ENCODE measurements at places on chromosomes 11 and 22. TPM values are rescaled to one million over a fixed set of nuclear protein-coding genes. Genes with fewer than 3 reads are reported as not detected.

DNA sequence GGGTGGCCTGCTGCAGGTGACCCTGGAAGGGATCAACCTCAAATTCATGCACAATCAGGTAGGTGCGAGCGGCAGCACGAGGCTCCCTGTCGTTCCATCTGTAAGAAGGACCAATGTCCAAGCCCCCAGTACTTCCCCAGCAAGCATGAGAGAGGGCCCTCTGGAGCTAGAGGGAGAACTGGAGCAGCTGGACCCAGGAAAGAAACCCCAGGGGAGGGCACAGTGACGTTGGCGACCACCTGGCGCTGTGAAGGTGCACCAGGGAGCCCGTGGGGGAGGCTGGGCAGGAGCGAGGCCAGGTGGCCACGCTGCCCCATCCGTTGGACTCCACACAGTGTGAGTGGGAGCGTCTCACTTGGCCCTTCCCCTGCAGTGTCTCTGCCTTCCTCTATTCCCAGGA, 28.0 kb downstream of the MYBPC3 start:
- DNase-seq: no peak

DNA sequence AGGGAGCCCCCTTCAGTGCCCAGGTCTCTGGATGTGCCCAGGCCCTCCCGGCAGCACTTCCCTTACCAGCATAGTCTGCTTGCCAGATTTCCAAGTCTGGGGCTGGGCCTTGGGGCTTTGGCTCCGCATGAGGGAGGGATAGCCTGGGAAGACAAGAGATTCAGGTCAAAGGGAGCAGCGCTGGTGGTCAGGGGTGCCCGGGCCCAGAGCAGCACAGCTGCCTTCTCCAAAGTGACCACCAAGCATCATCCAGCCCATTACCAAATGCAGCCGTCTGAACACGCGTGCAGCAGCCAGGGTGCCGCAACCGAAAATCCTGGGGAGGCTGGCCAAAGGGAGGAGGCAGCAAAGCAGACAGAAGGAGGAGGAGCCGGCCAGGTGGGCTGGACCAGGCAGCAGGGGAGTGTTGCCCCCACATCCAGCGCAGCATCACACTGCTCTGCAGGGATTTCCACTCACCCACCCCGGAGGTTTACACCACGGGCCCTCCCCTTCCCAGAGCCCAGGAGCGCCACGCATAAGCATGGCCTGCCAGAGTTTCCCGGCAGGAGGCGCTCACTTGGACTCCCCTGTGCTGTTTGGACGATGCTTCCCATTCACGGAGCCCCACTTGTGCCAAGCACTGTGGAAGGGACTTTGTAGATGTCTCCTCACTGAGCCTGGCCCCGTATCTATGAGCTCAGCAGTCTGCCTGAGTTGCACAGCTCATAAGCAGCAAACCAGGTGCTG, 22.5 kb downstream of the TRIM29 start:
- DNase-seq: no peak

The KDM4E gene
- polyA plus RNA-seq: not detected

GRCh38 chr11:117912497-117912896, 16.7 kb downstream of the TMPRSS13 start:
- DNase-seq: no peak

- DNase-seq: no peak
These were observed 100.4 kb downstream of the TIMP3 start for GRCh38 chr22:32901925-32902324.

The ARHGAP20 gene
- polyA plus RNA-seq: 3.9 TPM

DNA sequence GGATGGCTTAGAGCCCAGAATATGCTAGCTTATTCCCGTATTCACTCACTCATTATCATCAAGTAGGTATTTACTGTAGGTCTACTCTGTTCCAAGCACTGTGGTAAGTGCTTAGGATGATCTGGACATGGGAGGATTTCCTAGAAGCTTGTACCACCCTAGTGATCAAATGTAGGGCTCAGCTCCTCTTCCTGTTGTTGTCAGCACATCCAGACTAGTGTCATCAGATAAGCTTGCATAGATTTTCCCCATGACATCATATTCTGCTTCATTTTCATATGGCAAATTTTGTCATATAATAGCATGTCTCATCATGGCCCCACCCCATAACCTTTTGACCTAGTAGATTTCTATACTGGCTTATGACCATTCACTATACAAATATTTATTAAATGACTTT, 19.3 kb upstream of the NUCB2 start:
- no peak for DNase-seq

- DNase-seq: no peak
These were observed 153.0 kb upstream of the PITPNB start for GRCh38 chr22:28072066-28072465.
